Heart right ventricle (tissue), 16 donors: ENCODE measurements at places on chromosomes 7 and 10.

DNA sequence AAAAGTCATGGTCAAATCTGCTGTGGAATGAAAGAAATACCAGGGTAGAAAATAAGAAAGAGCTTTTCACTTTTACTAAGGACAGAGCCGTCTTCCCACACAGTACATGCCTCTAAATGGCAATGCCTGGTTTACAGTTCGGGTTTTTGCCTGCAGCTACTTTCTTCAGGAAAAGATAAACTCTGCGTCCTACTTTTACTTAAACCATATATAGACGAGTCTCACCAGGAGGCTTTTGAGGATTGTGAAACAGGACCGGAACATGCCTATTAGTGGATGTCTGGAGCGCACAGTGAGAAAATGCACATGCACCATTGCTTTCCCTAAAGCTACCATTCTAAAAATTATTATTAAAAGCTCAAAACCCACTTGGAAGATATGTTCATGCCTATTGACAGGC is 70.5 kb downstream of the KLF6 start:
- no peak for DNase-seq

- no peak for DNase-seq
Measured at GRCh38 chr7:89798599-89798996, 355.7 kb upstream of the STEAP1 start.

GRCh38 chr7:125032943-125033342 is 103.3 kb upstream of the POT1 start:
- no peak for DNase-seq

DNA sequence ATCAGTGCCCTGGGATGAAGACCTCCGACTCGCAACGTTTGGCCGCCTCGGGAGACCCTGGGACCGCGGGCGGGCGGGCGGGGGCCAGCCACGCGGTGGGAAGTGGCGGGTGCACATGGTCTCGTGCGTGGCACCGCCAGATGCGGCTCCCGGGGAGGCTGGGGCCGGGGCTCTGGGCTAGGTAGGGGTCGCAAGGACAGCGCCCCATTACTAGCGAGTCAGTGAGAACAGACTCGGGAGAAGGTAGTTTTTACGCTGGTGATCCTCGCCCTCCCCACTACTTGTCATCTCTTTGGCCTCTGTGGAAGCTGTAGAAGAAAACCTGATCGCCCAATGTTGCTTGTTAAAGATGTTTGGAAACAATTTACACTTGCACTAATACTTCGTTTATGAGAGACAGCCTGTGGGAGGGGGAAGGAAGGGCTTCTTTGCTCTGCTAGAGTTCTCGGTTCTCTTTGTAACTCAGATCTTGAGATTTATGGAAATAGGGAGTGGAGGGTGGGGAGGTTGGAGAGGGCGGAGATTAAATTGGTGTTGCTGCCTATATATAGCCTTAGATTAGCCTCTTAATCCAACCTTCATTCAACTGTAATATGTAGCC is 591 bp downstream of the BZW2 start:
- no peak for DNase-seq
